NCI-H1092 (cell line): ENCODE measurements at places on chromosomes 5 and 9.

DNA sequence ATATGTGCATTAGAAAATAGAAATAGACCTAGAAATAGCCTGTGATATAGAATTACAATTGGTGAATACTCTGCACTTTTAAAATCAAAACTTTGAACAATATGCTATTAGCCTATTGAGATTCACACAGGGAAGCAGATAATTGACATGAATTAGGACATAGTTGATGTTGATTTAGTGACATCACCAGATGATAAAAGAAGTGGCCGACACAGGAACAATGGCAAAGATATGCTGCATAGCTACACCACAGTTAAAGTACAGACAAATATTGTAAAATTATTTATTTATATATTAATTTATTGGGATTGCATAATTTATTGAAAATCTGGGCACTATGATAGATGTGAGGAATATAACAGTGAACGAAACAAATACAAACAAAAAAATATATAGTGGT lies 261.5 kb upstream of the CCNH start:
- DNase-seq: no peak

- DNase-seq: no peak
Observed at GRCh38 chr9:70563431-70564204, 149.2 kb upstream of the KLF9 start.

GRCh38 chr5:72372331-72372730 lies 52.2 kb downstream of the PTCD2 start:
- DNase-seq: no peak

GRCh38 chr9:129509533-129509928 lies 111.4 kb downstream of the C9orf50 start:
- no peak for DNase-seq

DNA sequence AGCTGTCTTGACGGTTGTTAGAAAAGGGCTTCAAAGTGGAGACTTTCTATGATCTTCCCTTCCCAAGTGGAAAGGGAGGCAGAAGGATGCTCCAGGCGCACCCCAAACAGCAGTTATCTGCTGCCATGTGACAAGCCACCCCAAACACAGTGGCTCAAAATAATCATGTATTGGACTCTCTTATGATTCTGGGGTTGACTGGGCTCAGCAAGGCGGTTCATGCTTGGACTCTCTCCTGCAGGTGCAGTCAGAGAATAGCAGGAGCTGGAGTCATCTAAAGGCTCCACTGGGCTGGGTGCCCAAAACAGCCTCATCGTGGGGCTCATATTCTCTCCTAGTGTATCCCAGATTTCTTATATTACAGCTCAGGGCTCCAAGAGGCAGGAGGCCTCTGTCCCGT lies 177.6 kb upstream of the IER5L start:
- DNase-seq: no peak

DNA sequence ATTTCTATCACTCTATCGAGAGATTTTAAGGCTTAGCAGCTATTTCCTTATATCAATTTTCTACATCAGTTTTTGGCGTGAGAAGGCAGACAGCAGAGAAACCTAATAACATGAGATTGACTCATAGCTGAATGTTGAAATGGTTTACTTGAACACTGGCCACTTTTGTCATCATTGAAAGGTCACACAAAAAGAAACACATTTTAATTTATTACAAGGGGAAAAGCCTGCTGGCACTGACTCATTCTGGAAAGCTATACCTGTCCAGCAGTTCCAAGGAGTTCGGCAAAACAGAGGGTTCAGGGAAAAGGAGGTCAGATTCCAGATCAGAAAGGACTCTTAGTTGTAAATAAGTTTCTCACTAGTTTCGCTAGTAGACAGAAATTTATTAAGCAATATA lies 566.4 kb downstream of the DNAH5 start:
- no peak for DNase-seq

GRCh38 chr9:17116400-17116837 lies 18.4 kb upstream of the CNTLN start:
- DNase-seq: peak; percentile 35
